ENCODE measurements at places on chromosomes 4 and X.

DNA sequence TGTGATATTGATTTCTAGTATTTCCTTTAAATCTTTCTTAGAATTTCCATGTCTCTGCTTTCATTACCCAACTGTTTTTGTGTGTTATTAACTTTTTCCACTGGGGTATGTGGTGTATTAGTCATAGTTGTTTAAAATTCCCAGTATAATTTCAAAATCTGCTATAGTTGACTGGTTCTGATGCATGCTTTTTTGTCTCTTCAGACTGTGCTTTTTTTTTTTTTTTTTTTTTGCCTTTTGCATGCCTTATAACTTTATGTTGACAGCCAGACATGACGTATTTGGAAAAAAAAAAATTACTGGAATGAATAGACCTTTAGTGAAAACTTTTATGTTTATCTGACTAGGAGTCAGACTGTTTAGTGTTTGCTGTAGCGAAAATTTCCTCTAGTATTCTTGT is 580.4 kb downstream of the ANKRD50 start:
- no peak for DNase-seq

- DNase-seq, result no peak
Observed at GRCh38 chr4:120009731-120010130, 56.9 kb downstream of the MAD2L1 start.

- no peak for DNase-seq
Observed at GRCh38 chr4:112664611-112665010, 27.7 kb downstream of the LARP7 start.

DNA sequence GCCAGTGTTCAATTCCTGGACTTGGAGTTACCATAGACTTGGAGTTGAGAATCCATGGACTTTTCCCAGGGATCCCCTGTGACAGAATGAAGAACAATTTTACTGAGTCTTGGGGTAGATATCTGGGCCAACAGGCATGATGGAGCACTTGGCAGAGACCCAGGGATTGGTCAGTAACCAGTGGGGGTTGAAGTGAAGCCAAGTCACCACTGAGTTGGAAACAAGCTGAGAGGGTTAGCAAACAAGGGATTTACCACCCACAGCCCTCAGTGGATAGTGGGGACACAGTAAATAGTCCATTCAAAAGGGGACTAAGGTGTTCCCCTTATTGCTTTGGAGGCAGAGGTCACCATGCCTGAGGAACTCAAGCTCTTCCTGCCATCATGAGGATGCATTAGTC is 281.7 kb downstream of the PPP1R2C start:
- DNase-seq, result no peak

DNA sequence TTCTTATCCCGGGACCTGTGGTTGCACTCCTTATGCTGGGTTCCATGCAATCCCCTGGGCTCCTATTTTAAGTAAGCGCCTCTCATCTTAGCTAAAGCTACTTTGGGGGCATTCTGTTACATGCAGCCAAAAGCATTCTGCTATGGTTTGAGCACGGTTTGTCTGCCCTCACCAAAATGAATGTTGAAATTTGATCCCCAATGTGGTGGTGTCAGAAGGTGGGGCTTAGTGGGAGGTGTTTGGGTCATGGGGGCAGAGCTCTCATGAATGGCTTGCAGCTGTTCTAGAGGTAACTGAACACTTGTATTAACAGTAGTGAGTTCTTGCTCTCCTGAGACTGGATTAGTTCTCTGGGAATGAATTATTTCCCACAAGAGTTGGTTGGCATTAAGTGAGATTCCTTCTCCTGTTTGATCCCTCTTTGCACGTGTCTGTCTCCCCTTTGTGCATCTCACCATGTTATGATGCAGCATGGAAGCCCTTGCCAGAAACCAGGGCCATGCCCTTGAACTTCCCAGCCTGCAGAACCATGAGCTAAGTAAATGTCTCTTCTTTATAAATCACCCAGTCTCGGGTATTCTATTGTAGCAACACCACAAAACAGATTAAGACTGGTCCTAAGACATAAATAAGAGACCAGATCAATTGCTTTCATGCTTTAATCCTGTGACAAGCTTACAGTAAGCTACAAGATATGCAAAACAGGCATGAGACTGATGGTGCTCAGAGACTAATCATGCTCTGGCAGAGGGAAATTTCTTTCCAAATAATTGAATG is 141.8 kb downstream of the TSPAN5 start:
- DNase-seq, result no peak

GRCh38 chrX:120486786-120487185 is 17.7 kb upstream of the LAMP2 start:
- DNase-seq, result no peak

DNA sequence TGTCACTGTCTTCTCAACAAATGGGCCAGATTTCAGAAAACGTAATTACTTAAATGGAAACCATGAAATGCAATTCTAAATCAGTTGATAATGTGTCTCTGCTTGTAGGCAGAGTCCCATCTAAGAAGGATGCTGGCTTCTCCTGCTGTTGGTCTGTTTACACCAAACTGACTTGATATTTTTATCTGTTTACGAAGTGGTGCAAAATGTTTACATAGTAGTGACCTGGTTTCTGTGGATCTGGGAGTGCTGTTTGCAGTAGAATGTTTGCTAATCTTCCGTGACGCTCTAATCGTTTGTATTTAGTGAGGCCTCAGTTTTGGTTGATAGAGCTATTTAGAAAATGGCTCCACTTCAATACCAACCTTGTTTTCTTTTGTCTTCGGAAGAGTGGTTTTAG is 213.5 kb downstream of the VEGFC start:
- DNase-seq, result no peak

- no peak for DNase-seq
Observed at GRCh38 chr4:87521757-87522374, 7.3 kb downstream of the SPARCL1 start.

- no peak for DNase-seq
Observed at GRCh38 chrX:151621422-151621821, 57.9 kb downstream of the PASD1 start.

DNA sequence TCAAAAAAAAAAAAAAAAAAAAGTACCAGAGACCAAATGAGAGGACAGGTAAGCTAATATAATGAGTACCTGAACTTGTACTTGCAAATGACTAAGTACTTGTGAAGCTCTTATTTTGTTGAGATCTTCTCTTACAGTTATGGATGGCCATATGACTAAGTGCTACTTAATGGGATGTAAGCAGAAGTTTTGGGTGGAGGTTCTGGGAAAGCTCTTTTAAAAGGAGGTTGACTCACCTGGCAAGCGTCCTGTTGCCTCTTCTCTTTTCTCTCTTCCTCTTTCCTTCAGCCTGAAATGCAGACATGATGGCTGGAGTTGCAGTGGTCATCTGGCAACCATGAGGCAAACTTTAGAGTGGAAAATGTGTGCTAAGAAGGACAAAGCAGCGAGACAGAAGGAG is 36.9 kb upstream of the MED14 start:
- DNase-seq, result no peak

GRCh38 chr4:139241086-139241783 is 38.8 kb downstream of the MGARP start:
- no peak for DNase-seq

GRCh38 chr4:172698256-172698655 is 470.4 kb upstream of the GALNT7 start:
- no peak for DNase-seq

DNA sequence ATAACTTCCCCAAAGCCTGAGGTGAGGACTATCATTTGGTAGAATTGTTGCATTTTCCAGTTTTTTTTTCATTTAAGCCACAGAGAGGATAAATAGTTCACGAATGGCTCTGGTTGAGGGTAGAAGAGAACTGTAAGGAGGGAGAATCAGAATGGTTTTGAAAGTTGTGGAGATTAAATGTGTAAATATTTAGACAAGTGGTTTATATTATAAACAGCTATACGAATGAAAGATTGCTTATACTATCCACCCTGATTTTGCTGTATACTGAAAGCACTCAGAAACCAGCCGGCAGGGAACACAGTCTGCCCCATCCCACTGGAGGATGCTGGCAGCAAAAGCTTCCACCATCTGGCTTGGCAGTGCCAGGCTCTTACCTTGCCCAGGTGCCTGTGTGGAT is 341.1 kb downstream of the RAPGEF2 start:
- DNase-seq, result no peak
